ENCODE measurements at places on chromosomes 2 and 18. TPM values are rescaled to one million over a fixed set of nuclear protein-coding genes. Genes with fewer than 3 reads are reported as not detected.

DNA sequence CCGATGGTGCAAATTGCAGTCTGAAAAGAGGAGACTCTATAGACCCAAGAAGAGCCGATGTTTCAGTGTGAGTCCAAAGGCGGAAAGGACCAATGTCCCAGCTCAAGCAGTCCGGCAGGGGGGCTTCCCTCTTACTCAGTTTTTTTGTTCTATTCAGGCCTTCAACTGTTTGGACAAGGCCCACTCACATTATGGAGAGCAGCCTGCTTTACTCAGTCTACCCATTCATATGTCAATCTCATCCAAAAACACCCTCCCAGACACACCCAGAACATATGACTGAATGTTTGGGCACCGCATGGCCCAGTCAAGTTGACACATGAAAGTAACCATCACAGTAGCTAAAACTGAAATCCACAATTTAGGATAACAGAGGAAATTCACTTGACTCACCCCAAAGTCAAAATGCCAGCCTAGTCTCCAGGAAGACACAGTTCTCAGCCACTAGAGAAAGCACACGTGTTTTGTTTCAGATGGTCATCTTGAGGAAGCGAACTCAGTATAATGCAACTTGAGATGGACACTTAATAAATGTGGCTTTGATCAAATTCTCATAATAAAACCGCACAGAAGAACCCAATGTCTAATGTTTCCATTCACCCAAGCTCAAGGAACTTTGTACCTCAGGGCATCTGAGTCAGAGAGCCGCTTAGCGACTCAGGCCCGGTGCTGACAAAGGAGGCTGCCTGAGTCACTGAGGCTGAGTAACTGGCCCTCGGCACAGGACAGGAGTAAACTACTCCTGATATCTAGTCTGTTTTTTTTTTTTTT lies 2.4 kb downstream of the FHL2 start:
- DNase-seq = peak; percentile 43

- no peak for DNase-seq
Observed at GRCh38 chr2:19688059-19688458, 213.7 kb downstream of the TTC32 start.

The OR6B2 gene
- not detected for total RNA-seq

GRCh38 chr18:76216096-76216495 lies 278.9 kb downstream of the ZNF516 start:
- DNase-seq = no peak

- no peak for DNase-seq
Observed at GRCh38 chr2:211846036-211846400, 692.6 kb downstream of the ERBB4 start.

DNA sequence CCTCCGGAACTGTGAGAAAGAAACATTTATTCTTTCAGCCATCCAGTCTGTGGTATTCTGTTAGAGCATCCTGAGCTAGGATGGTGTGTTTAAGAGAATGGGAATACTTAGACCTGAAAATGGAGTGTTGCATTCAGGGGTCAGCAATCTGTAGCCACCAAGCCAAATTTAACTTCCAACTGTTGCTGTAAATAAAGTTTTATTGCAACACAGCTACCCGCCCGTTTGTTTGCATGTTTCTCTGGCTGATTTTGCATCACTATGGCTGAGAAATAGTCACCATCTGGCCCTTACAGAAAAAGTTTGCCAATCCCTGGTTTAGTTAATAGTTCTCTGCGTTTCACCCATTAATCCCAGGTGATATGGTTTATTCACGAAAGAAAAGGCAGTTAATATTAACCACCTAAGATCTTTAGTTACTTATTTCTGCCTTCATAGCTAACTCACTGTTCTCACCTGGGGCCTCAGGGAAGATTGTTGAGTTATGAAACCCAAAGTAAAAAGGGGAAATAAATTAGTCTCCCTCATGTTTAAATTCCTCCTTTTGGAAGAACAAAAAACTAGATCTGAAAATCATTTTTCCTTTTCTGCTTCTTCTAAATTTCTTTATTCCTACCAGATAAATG lies 9.5 kb upstream of the CYS1 start:
- DNase-seq = no peak

DNA sequence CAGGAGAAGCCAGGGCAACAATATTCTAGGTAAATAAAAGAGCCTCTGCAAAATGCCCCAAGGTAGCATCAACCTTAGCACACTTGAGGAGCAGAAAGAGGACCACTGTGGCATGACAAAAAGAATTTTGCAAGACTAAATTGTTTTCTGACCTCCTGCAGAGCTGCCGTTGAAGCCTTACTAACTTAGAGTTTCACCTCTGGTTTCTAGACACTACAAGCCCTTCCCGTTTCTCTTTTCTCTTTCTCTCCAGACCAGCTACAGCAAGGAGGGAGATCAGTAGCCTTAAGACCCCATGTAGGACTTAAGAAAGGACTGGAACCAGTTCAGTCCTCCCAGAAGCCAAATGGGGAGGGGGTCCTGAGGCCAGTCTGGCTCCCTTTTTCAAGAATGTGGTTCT lies 73.3 kb upstream of the SP3 start:
- no peak for DNase-seq

DNA sequence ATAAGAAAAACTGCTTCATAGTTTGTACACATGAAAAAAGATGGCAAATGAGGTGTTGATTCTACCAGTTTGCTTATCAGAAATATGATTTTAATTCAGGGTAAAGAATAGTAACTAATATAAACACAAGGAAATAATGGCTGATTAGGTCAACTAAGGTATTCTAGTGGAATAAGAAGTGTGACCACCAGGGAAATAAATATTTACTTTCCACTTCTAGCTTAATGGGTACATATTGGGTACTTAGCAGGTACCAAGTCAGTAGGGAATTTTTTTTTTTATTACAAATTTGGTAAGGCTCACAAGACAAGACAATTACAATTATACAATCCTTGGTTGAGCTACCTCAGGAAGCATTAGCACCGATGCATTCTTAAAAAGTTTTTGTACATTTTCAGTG lies 135.7 kb downstream of the PLEKHA3 start:
- no peak for DNase-seq

DNA sequence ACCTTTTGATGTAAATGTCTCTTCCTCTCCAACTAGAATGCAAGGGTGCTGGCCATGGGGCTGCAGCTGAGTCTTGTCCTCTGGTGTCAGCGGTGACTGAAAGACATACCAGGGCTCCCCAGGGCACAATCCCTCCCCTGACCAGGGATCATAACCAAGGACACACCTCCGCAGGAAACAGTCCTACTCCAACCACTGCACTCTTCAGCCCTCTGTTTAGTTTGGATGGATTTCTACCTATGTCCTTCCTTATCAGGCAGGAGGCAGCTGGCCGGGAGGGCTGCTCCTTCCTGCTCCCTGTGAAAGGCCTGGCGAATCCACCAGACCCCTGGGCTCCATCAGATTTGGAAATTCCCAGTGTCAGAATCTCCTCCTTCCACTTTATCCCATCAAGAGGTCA lies 185.2 kb upstream of the ID2 start:
- no peak for DNase-seq

DNA sequence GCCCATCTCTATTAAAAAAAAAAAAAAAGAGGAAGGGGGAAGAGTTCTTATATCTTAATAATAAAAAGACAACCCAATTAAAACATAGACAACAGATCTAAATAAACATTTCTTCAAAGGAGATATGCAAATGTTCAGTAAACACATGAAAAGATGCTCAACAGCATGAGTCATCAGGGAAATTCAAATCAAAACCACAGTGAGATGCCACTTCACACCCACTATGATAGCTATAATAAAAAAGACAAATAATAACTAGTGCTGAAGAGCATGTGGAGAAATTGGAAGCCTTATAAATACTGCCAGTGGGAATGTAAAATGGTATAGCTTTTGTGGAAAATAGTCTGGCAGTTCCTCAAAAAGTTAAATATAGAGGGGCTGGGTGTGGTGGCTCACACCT lies 61.5 kb upstream of the CYP20A1 start:
- DNase-seq = no peak

- DNase-seq = no peak
Observed at GRCh38 chr18:54004828-54005227, 219.6 kb downstream of the MBD2 start.
